ENCODE measurements at places on chromosomes 13 and 19.
A peak's percentile ranks its signal among the peaks of the same experiment; 100 is the strongest.

DNA sequence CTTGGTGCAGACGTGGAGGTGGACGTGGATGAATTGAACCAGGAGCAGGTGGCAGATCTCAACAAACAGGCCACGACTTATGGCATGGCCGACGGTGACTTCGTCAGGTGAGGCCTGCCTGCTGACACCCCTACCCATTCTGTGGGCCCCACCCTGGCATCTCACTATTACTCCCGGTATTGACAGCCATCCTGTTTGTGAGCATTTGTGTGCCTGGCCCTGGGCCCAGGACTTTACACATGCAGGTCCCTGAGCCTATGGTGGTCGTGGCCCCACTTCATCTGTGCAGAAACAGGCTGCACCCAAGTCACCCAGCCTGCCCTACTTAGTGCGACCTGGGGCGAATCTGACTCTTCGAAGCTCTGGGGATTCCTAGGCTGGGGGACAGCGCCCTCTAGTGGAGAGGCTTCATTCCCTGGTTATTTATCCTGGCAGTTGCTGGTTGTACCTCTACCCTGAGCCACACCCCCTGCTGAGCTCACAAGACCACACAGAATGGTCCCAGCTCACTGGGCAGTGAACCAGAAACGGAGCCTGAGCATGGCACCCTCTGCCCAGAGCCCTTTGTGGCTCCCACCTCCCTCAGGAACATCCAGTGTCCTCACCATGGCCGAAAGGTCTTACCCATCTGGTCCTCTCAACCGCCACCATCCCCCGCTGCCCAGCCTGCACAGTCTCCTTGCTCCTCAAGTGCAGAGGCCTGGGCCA is 16.9 kb downstream of the ZNF296 start:
- peak; percentile 67 for DNase-seq

GRCh38 chr13:101773062-101773461 is 320.6 kb downstream of the ITGBL1 start:
- DNase-seq = no peak

- DNase-seq = no peak
Observed at GRCh38 chr13:91592056-91593014, 193.9 kb downstream of the GPC5 start.

DNA sequence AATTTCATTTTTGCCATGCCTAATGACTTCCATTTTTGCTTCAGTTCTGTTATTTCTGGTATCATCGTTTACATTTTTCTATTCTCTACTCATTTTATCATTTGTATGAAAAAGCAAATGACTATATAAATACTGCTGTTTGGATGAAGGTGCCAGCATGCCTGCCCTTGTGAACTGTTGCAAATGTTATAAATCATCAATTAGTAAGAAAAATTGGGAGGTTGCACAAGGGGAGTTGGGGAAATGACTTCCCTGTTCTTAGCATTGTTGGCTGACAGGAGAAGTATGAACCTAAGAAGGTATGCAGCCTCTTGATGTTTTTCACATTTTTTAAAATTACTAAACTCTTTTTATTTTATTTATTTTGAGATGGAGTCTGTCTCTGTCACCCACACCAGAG is 15.1 kb downstream of the SAFB start:
- no peak for DNase-seq

DNA sequence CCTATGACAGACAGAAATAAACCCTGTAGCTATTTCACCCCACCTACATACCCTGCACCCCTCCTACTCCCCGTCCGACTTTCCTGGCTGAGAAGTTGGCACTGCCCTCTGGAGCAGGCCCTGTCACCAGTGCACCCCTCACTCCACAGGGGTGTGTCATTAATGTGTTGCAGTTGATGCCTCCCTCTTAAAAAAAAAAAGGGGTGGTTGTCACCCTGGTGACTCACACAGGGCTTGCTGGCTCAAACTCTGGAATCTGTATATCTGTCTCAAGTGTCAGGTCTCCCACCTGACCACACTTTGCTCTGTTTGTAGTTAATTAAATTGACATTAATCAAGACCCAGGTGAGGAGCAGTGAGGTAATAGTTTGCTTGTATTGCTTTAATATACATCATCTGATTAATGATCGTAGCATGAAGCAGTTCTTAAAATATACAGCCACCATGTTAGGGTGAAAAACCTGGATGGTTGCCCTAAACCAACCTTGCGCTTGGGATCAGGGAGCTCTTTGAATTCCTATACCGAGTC is 2.0 kb upstream of the GATAD2A start:
- DNase-seq = no peak

DNA sequence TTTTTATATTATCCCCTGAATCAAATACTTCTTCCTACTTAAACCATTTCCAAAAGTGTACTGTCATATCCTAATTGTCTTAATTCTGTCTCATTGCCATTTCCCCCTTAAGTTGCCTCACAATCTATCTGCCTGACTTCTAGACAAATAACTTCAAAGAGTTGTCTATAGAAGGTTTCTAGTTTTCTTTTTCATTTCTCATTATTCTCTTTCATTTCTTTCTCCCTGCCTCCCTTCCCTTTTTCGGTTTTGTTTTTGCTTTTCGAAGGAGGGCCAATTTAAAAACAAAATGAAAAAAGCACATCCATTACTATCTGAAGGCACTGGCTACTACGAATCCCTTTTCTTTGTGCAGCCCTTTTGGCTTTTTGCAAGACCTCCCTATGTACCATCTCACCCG is 367.2 kb downstream of the DNAJC15 start:
- DNase-seq = no peak

DNA sequence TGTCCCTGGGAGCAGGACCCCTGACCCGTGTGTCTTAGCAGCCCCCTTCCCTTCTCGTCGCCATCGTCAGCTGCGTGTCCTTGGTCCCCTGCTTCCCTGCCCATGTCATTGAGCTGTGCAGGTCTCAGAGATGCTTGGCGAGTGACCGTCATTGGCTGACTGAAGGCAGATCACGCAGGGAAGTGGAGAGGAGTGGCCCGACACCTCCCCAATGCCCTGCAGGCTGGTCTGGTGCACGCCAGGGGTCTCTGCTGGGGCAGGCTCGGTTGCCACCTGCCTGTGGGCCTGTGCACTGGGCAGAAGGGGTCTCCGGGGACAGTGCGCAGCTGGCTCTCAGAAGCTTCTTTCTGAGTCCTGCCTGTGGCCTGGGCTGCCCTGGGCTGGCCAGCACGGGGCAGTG is 6.2 kb downstream of the GNA11 start:
- DNase-seq = no peak

- no peak for DNase-seq
Observed at GRCh38 chr19:8304841-8305621, 3.1 kb downstream of the CD320 start.

- no peak for DNase-seq
Observed at GRCh38 chr19:41551711-41552110, 24.3 kb upstream of the CEACAM21 start.

DNA sequence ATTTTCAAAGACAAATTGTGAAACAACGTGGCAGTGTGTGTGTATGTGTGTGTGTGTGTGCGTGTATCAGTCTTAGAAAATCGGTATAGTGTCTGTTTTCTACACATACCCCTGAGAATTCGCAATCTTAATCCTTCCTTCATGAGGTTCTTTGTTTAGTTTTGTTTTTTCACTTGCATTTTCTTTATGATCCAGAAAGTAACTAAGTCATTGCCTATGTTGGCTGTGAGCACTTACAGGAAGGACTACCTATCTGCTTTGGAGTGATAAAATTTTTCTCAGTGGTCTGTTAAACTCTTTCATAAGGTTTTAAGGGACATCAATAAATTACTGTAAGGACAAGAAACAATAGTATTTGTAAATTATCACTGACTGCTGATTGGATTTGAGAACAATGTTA is 1587.1 kb downstream of the PCDH9 start:
- no peak for DNase-seq

DNA sequence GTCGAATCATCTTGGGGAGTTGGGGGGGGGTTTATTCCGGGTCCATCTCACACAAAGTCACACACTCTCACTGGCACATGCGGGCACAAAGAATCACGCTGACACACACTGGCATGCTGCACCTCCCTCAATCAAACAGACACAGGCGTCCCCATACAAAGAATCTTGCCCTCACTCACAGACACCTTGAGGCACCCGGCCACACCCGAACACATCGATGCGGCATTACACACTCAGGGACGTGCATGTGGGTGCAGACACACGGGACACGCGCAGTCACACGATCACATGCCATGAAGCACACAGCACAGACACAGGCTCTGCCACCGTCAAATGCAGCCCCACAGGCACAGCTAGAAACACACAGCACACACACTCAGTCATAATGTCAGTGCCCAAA is 7.8 kb downstream of the NFIX start:
- DNase-seq = no peak

DNA sequence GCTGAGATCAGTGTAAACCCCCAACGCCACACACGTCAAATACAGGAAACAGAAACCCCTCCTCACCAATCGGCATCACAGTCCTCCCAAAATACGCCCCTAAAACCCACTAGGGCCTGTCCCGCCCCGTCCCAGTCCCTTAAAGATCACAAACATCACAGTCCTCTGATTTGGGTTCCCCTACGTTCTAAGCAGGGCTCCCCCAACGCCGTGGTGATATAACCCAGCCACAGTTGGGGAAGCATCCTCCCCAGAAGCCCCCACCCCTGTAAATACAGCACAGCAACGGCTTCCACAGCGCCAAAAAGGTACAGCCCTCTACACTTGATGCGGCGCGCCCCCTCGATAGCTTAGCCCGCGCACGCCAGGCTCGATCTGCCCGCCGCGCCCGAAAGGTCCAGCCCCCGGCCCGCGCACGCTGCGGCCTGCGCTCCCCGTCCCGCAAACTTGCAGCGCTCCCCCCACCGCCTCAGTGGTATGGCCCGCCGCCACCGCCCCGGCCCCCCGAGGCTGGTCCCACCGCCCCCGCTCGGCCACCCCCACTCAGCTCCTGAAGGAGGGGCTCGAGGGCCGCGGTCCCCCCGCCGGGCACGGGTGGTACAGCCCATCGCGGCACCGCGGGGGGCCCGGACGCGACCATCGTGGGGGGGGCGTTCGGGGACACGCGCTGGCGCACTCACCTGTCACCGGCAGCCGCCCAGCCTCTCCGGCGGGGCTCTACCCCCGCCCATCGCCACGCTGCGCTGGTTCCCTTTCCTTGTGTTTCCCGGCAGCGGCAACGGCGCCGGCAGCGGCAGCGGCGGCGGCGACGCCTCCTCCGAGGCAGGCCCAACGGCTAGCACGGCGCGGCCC is at the start of gene AKT2:
TSS of gene AKT2 (minus strand) at position 845 of the 852 bp plus-strand sequence. CDS start 20,078 bp downstream, outside the sequence.
- DNase-seq = peak; percentile 10

- peak; percentile 79 for DNase-seq
Observed at GRCh38 chr19:48330012-48330681, 4.8 kb downstream of the EMP3 start.

GRCh38 chr13:41678249-41678648 is 220.9 kb downstream of the RGCC start:
- DNase-seq = no peak

DNA sequence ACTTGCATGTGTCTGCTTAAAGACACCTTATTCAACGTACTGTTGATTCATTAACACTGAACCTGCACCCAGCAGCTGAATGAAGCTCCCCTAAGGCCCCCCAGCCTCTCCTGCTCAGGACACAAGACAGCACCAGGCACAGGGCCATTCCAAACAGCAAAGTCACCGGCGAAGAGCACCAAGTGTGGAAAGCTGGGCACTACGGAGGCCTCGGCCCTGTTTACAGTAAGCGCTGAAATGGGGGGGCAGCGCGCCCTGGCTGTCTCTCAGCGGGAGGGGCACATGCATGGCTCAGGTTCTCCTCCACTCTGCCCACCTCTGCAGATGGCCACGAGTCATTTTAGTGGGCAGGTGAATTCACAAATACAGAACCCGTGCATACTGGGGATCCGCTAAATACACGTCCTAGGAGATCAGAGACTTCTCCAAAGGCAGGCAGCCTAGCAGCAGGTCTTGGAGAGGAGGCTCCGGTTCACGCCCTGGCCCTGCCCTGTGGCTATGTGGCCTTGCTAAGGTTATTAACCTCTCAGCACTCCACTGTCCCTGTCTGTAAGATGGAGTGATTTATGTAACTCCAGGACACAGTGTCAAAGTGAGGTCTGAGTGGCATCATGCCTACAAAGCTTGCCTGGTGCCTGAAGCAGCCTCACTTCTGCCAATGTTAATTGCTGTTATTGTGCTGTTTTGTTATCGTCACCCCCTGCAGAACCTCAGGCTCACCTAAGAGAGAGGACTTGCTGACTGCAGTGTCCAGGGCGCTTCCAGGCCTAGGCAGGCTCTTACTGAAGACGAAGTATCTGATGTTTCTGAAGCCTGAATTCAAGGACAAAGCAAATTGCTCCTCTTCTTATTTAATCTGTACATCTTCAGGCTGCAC is 207.4 kb upstream of the SOX1 start:
- DNase-seq = no peak

DNA sequence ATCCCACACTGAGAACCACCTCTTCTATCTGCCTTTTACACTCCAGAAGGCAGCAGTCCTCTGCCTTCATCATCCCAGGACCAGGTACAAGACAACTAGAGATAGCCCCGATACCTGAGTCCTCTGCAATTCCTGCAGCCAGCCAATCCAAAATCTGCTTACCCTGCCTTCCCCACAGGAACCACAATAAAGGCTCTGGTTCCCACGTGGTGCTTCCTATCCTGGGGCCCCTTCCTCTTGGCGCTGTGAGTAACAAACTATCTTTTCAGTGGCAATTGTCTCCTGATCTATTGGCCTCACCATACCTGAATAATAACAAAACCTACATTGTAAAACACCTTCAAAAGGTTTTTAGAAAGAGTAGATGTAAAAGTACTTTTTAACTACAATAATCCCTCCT is 63.1 kb downstream of the ZDHHC20 start:
- peak; percentile 2 for DNase-seq

- no peak for DNase-seq
Observed at GRCh38 chr13:28719227-28720055, 671 bp upstream of the SLC46A3 start.

- DNase-seq = no peak
Observed at GRCh38 chr19:33394006-33394722, 20.7 kb downstream of the CEBPG start.

DNA sequence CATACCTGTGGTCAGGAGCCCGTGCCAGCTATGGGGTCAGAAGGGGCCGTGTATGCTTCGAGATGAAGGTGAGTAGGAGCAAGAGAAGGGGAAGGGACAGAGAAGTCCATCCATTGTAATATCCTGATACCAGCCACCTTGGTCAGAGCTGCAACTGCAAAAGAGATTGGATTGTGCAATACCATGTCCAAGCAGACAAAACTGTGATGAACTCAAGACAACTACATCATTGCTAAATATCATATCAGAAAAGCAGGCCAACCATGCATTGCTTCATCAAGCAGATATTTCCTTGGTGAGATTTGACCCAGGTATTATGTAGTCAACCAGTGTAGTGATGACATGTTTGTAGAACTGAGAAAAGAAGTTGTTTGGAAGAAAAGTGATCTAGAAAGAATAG is 12.1 kb downstream of the HNRNPUL1 start:
- no peak for DNase-seq

DNA sequence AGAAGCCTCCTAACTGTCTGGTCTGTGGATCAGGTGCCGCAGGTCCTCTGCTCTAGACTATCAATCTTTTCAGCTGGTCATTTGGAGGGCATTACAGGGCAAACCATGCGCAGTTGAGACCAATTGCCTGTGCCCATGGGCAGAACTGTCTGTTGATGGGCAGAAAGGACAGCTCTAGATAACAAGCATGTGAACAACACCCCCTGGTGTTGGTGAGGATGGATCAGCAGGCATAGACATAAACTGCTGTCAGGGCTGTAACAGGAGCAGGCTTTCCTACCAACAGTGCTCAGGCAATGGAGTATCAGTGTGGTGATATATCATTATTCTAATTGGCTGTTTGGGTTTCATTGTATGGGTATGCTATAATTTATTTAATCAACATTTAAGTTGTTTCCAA is 104.7 kb upstream of the KL start:
- DNase-seq = no peak

GRCh38 chr19:40610396-40611064 is 9.4 kb downstream of the LTBP4 start:
- DNase-seq = peak; percentile 56

GRCh38 chr13:110509478-110509926 is 52.0 kb downstream of the RAB20 start:
- no peak for DNase-seq
